ENCODE measurements at places on chromosomes 6 and 20.

DNA sequence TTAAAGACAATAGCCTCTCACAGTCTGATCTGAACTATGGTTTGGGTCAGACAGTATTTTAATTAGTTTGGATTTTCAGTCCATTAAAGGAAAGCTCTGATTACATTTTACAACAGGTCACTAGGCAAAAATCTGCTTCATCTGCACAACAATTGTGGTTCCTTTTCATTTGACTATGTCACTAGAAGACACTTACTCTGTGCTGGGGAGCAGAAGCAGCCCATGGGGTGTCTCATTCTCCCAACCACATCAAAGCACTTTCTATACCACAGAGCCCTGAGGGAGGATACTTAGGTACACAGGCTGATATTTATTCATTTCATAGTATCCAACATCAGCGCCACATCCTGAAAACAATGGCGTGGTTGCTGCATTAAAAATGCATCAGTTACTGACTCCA lies 36.6 kb upstream of the HDAC2 start:
- DNase-seq, result no peak

GRCh38 chr6:137856138-137856898 lies 10.7 kb upstream of the TNFAIP3 start:
- DNase-seq, result no peak

GRCh38 chr6:7309050-7309449 lies 3.9 kb downstream of the SSR1 start:
- no peak for DNase-seq

DNA sequence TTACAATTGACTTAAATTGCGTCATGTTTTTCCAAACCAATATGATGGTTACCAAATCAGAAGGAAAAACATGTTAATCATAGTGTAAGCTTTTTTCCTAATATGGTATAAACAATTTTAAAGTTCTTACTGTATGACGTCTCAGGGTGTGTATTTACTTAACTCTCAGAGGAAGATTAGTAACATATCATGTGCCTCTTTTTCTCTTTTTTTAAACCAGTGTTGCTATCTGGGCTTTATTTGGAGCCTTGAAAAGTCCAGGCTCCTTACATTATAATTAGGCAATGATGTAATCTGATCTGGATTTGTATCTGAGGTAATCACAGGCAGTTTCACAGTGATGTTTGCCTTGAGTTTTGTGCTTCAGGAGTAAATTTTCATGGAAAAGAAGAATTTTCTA lies 20.4 kb upstream of the RAB23 start:
- no peak for DNase-seq

GRCh38 chr6:150713931-150714330 lies 114.2 kb downstream of the PLEKHG1 start:
- DNase-seq, result no peak

DNA sequence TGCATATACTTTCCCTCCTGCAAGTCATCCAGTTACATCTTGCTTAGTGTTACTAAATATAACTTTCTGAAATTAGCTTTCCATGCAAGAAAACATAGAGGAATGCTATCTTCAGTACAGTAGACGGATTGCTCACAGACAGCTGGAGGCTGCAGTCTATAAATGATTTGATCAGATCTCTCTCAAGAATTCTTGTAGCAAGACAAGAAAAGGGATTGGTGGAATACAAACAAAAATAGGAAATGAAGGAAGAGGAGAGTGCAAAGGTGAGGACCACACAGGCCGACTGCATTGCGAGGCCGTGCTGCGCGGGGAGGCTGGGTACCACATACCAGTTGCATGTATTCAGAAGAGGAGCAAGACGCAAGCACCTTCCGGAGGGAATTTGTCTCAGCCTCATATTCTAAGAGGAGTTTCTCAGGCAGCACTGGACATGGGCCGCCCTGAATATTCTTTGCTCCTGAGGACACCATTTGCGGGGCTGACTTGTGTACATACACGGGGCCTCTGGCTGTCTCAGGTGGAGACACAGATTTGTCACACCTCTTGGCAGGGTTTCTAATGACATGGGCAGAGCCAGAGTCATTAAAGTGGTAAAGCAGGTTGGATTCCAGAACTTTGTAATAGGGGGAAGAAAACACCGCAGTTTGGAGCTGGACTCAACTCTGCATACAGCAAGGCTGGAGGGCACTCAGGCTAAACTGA lies 22.7 kb upstream of the KIF25 start:
- no peak for DNase-seq

GRCh38 chr6:32148289-32149091 lies 3.2 kb downstream of the PRRT1 start:
- peak; percentile 68 for DNase-seq

DNA sequence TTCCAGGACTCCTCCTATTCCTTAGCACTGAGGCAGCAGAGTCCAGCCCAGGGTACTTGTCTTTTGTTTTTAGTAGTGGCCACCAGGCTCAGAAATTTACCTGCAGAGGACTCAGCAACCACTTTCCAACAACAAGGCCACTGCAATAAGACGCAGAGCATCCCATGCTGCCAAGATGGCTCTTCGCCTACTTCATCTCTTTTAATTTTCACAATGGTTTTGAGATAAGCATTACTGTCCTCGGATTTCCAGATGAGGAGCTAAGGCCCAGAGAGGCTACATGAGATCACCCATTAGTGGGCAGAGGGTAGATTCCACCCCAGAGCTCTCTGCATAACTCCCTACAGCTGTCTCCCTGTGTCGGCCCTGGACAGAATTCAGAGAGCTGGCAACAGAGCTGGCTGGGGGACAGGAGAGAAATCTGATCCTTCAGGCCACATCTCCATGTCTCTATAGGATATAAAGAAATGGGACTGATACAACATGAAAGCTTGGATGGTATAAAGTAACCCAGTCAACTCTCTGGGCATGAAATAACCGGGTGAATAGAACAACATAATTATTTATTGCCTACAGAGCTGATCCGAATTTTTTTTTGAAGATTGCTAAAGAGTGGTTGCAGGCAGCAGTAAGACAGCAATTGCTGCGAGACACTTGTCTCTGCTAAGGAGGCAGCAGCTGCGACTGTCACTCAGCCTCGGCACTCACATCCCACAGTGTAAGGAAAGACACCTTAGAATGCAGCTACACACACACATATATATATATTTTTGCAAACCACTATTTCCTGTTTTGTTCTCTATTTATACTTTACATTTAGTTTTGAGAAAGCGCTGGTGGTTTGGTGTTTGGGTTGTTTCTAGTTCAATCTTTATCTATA lies 37.2 kb downstream of the SCML4 start:
- DNase-seq, result no peak

GRCh38 chr20:9276966-9277468 lies 208.1 kb downstream of the PLCB4 start:
- DNase-seq, result no peak

DNA sequence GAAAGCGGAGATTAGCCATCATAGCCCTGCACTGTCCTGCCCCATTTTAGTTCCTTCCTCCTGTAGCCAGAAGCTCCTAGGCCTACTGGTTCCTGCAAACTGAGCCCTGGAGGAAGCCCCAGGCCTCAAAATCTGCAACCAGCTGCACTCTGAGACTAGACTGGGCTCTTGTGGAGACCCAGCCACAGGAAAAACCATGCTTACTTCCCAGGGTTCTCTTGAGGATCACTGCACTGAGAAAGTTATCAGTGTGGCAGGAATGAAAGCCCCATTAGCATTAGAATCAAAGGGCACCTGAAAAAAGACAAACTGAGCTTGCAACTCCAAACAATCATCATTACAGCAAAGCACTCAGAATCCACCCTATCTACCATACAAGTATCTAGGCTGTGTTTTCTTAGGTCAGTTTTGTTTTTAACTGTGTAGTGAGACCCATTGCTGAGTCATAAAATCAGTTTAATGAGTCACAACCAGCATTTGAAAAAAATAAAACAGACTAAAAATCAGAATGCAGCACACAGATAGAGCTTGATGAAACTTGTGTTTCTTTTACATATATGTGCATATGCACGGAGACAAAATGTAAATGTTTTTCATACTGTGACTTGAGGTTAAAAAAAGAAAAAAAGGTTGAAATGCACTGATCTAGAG lies 91.0 kb downstream of the UNC5CL start:
- DNase-seq, result no peak

GRCh38 chr6:5994999-5995657 lies 11.6 kb downstream of the NRN1 start:
- no peak for DNase-seq

GRCh38 chr6:116524236-116524635 lies 12.8 kb downstream of the CALHM5 start:
- no peak for DNase-seq

DNA sequence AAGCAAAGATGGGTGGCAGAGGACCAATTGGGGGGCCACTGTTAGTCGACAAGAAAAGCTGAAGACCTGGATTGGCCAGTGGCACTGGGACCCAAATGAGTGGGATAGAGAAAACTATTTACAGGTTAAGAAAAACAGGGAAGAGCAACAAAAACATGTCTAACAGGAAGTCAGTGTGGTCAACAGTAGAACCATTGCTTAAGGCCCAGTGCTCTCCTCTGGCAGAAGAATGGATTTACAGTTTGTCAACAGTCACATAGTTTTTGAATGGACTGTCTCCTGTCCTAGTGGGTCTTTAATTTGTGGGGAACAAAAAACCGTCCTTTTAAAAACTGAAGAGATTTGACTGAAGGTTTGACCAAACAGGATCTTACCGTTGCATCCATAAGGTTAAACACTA lies 12.1 kb upstream of the WTAP start:
- DNase-seq, result no peak

DNA sequence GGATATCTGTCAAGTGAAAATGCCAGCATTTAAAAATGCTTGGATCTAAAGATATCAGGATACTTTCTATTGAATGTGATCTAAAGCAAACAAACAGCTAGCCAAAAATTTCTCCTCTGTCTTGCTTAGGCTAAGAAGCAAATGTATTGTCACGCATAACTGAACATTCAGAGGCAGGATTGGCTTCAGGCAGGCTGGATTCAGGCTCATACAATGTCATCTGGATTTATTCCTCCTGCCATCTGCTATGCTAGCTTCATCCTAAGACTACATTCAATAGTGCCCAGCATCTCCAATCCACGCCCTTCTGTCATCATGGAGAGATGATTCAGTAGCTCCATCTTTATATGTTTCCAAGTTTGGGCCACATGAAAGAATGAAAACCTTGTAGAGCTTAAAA lies 27.1 kb downstream of the PFDN4 start:
- DNase-seq, result no peak

GRCh38 chr6:30767158-30767943 lies 23.0 kb upstream of the IER3 start:
- DNase-seq, result no peak

DNA sequence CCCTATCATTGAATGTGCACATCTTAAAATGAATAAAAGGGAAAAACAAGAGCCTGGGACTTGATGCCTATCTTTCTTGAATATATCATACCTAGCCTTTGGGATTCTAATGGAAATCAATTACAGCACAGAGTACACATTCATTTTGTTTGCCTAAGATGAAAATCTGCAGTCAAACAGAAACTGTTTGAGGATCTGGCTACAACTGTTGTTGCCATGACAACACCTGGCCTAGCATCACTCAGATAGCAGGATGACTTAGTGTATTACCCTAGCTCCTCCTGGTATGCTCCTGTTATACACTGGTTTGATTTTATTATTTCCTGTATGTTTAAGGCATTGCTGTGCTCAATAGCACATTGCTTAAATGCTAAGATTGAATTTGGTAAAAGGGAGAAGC lies 71.5 kb upstream of the LAMP5 start:
- no peak for DNase-seq

- no peak for DNase-seq
Measured at GRCh38 chr20:47785311-47785853, at the start of gene SULF2. SULF2 (minus strand) TSS chr20:47785481; CDS start chr20:47757363, 28,118 bp downstream.

- no peak for DNase-seq
Measured at GRCh38 chr6:21158149-21158548, 435.4 kb upstream of the SOX4 start.

DNA sequence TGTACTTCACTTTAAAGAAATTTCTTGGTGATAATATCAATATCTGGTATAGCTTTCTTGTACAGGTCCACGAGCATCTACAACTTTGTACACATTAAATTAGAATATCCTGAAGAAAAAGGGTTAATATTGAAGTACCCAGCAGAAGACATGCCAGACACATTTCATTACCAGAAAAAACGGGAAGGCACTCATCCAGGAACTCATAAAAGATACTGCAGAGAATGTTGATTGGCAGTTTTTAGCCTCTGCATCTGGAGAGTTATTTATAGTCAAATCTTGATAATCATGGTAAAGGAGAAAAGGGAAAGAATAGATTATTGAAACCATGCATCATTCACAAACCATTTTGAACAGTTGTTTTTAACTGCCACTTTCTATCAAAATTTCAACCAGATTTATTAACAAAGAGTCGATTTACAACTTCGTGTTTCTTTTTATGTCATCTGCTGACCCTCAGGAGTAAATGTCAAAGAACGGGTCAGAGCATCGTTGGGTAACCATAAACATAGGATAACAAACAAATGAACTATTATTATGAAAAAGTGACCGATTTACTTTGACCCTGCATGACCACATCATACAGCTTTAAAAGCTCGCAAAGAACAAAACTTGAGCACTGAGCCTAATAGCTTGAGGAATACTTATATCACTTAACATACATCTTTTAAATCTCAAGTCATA lies 229.2 kb upstream of the SGK1 start:
- no peak for DNase-seq

DNA sequence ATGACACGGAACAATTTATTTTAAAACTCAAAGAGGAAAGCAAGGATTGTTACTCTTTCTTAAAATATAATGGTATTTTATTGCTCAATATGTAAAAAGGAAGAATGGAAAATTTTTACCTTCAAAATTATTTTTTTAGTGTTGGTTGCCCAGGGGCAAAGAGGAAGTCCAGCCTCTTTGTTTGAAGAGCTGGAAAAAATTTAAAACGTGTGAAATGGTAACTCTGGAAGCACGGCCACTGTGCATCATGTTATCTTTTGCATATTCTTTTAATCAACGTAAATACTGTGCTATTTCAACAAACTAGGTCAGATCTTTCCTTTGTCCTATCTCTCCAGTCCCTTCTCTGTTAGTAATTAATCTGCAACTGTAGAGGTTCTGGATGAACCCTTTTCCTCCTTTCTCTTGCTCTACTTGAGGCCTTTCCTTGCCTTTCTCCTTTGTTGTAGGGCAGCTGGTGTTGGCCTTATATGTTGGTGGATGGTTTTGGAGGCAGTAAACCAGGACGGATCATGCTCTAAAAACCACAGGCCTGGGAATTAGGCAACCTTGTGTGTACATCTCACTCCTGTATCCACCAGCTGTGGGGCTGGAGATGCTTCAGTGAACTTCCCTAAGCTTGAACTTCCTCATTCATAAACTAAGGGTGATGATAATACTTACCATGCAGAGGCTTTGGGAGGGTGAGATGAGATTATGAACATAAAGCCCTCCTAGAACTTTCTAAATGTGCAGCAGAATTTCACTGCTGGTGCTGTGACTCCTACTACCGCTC lies 143.3 kb downstream of the PRL start:
- no peak for DNase-seq
